ENCODE measurements at places on chromosomes 12 and 14.

GRCh38 chr12:55019784-55020183, at the start of gene NEUROD4:
Gene NEUROD4 (plus strand): TSS chr12:55019974. CDS start chr12:55026440, 6,466 bp downstream.
- DNase-seq: no peak

DNA sequence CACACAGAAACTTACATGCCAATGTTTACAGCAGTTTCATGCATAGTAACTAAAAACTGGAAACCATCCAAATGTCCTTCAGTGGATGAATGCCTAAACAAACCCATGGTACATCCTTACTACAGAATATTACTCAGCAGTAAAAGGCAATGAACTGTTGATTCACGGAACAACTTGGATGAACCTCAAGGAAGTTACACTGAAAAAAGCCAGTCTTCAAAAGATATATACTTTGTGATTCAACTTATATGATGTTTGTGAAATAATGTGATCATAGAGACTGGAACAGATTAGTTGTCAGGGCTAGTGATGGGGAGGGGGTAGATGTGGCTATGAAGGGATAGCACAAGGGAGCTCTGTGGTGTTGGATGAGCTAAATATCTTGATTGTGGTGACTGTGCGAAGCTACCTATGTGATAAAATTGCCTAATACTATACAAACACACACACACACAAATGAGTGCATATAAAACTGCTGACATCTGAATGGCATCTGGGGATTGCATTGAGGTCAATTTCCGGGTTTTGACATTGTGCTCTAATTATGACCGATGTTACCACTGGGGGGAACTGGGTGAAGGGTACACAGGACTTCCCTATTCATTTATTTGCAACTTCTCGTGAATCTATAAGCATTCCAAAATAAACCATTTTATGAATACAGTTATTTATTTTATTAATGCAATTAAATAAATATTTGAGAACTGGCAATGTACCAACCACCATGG, 94.3 kb downstream of the RIN3 start:
- no peak for DNase-seq

DNA sequence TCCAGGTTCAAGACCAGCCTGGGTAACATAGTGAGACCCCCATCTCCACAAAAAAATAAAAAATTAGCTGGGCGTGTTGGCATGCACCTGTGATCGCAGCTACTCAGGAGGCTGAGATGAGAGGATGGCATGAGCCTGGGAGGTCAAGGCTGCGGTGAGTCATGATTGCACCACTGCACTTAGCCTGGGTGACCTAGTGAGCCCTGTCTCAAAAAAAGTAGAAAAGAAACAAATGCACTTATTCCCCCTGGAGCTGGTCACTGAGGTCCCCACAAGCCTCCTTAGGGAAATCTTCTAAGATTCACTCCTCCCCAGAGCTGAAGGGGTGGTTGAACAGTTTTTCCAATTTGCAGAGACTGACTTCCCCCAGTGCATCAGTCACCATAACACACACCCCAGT, 1.6 kb downstream of the CD9 start:
- no peak for DNase-seq

DNA sequence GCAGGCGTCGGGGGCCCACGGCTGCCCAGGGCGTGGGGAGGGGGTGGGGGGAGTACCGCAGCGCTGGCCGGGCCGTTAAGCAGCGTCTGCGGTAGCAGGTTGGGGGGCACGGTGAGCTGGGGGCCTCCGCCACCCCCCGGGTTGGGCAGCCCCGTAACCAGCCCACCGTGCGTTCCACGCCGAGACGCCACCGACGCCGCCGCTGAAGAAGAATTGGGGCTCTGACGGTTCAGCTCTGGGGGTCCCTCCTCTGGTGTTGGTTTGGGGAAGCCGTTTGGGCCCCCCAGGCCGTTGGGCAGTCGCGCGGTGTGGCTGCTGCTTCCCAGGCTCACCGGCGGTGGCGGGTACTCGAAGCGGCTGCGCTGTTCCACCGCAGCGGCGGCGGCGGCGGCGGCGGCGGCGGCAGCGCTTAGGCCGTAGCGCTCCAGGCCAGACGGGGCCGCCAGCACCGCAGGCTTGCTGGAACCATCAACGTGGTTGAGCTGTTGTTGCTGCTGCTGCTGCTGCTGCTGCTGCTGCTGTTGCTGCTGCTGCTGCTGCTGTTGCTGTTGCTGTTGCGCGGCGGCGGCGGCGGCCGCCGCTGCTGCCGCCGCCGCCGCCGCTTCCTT, 1.5 kb downstream of the IRF2BPL start:
- DNase-seq: peak; percentile 60

GRCh38 chr12:72084880-72085279, 146.2 kb downstream of the TPH2 start:
- DNase-seq: no peak

GRCh38 chr14:89014569-89014850, 190.1 kb downstream of the TTC8 start:
- DNase-seq: no peak

DNA sequence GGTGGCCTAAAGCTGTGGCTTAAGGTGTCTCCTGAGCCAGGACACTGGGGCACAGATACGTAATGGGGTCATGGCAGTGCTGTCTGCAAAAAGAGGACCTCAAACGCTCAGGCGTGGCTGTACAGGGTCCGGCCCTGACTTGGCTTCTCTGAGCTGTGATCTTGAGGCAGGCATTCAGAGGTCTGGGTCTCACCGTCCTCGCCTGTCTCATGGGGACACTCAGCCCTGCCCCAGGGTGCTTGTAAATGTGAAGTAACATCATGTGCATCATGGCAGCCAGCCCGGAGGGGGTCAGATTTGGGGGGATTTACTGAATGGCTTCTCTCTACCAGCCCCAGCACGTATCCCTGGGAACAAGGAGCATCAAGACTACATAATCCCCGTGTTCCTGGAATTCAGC, 28.8 kb downstream of the DIO3 start:
- no peak for DNase-seq

- no peak for DNase-seq
Observed at GRCh38 chr14:99287269-99287942, 15.4 kb upstream of the BCL11B start.

GRCh38 chr12:26691234-26691970, 141.6 kb downstream of the ITPR2 start:
- DNase-seq: no peak

- no peak for DNase-seq
Observed at GRCh38 chr14:101090976-101091375, 187.5 kb upstream of the RTL1 start.

DNA sequence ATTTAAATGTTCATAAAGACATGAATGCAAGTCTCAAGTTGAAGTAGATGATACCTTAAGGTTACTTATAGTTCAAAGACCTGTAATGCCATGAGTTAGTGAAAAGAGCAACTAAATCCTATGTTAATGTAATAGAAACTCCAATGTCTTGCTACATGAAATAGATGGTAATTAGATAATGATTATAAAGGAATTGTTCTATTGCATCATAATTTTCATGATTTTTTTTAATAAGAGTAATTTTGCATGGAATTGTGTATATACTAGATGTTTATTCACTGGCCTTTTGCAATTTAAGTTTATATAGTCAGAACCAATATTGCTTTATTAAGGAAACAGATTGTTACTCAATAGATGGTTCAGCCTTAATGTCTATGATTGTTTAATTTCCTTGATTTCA, 115.5 kb upstream of the SYT10 start:
- no peak for DNase-seq

GRCh38 chr14:32077081-32078022, at the start of gene ARHGAP5:
Gene ARHGAP5 (plus strand): TSS chr14:32077304. CDS start chr14:32090670, 13,366 bp downstream.
- peak; percentile 68 for DNase-seq

GRCh38 chr14:68884031-68885030, 91.5 kb upstream of the ZFP36L1 start:
- DNase-seq: no peak

DNA sequence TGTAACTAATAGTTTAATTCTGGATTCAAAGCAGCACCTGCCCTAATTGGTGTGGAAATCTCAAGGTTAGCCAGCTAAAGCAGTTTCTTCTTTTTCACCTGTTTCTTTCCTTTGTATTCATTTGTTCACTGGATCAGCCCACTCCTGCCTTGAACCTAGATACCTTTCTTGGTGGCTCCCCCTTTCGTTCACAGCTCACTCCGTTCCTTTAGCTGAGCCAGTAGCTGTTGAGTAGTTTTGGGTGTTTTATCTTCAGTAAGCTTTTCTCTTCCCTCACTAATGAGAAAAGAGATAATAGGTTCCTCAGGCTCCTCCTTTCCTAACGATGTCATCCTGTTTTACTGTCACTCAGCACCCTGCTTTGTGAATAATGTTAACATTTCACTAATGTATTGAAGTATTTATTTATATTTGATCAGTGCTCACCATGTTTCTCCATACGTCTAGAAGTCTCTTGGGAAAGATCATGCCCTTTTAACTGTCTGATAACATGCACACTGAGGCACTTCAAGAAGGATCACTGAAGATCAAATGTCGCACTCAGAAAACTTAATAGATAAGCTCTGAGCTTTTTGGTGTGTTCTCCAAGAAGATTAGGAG, 121.1 kb downstream of the TGFB3 start:
- DNase-seq: no peak

GRCh38 chr14:70664698-70665447, 23.2 kb downstream of the TTC9 start:
- no peak for DNase-seq

- no peak for DNase-seq
Observed at GRCh38 chr12:91093341-91093740, 18.0 kb downstream of the LUM start.

GRCh38 chr14:95547626-95548327, 12.9 kb downstream of the GLRX5 start:
- no peak for DNase-seq

GRCh38 chr14:92563359-92563758, 49.8 kb downstream of the RIN3 start:
- no peak for DNase-seq

GRCh38 chr12:19792028-19792427, 352.7 kb downstream of the AEBP2 start:
- DNase-seq: no peak

- DNase-seq: no peak
Observed at GRCh38 chr12:110941391-110941790, 21.0 kb upstream of the MYL2 start.

DNA sequence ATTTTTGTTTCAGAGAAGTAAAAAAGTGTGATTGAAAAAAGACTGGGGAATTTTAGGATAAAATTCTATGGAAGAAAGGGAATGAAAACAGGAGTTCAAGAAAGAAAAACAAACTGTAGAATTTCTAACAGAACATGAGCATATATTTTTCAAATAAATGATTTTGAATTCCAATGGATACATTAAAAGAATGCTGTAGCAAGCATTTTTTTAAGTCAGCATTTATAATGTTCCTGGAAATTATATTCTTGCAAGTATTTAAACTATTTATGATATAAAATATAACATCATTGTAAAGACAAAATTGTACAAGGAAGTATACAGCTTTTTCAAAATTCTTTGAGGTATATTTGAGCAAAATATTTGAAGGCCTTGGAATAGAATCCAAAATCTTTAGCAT, 450.7 kb downstream of the AEBP2 start:
- no peak for DNase-seq

GRCh38 chr12:20196767-20197166, 171.6 kb upstream of the PDE3A start:
- no peak for DNase-seq

DNA sequence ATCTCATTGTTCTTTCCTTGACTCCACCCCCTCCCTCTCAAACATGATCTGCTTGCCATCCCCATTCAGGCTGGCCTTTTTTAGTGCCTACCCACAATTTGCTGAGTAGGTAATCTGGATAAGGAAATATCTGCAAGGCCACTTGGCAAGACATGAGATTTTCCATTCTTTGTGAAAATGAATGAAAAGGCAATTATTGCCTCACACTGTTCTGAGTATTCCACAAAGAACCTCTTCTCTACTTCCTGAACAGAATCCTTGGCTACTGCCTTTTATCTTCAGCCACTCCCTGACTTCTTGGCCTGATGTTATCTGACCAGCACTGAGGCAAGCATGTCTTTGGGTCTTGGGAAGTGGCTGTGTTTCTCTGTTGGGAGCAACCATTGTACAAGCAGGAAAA, 263.2 kb upstream of the ATP2B1 start:
- DNase-seq: no peak

DNA sequence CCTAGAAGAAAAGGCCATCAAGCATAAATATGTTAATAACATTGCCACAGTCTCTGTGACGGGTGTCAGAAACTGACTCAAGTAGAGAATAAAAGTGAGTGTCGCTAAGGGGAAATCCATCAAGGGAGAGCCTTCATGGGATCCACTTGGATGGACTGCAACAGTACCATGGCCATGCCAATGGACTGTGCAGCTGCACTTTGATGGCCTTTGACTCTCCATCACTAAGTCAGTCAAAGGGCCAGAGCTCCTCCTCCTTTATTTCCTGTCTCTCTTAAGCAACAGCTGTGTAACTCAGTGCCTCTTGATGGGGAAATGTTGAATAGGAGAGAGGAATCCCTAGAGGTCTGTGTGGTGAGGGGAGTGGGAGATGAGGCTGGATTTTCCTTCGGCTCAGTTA, 335.2 kb downstream of the BMP4 start:
- DNase-seq: no peak

- peak; percentile 20 for DNase-seq
Observed at GRCh38 chr14:55807053-55807880, 227.3 kb downstream of the KTN1 start.

- no peak for DNase-seq
Observed at GRCh38 chr14:47949006-47949405, 273.6 kb upstream of the MDGA2 start.

DNA sequence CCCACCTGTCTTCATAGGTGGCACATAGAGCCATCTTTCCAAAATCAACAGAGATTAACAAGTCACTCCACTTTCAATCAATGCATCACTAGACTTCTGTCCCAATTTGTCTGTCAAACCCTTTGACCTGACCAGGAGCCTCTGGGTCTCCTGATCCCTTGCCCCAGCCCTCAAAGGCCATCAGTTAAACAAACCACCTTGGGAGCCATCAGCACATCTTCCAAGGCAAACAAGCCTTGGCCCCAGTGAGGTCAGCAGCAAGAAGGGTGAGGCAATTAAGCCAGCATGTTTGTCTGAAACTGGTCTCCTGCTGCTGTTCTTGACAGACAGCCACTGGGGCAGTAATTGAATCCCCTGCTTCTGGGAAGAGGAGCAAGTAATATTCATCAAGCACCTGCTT, 742.8 kb upstream of the TBX3 start:
- no peak for DNase-seq

GRCh38 chr12:50246873-50247612, 36.3 kb downstream of the LIMA1 start:
- no peak for DNase-seq

- peak; percentile 24 for DNase-seq
Observed at GRCh38 chr14:23237772-23238594, at the start of gene RNF212B. Gene RNF212B (plus strand): TSS chr14:23237936. CDS start chr14:23240346, 2,410 bp downstream.

- DNase-seq: no peak
Observed at GRCh38 chr12:20527417-20528163, 159.3 kb downstream of the PDE3A start.

DNA sequence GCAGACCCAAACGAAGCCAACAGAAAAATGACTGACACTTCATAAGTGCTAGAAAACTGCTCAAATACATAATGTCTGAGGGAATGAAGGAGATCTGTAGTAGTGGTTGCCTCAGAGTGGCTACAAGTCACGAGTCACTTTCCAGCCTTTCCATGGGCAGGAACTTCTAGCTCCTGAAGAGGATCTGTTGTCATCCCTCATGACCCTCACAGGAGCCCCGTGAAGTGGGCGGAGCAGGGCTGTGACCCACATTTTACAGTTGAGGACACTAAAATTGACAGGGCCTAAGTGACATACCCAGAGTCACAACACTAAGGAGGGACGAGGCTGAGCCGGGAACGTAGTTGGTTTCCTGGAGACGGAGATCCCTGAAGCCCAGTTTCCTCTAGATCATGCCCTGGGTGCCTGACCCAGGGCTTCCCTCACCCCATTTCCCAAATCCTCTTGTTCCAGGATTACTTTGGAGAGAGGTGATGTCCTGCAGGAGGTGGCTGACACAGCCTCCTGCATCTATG, 45.8 kb upstream of the P2RX7 start:
- DNase-seq: no peak
